Left renal cortex interstitium (tissue), 4 donors: ENCODE measurements at places on chromosomes 6 and 20.

GRCh38 chr6:15907914-15908518 lies 220.9 kb upstream of the MYLIP start:
- DNase-seq: no peak

GRCh38 chr6:148620579-148621298 lies 126.1 kb upstream of the UST start:
- no peak for DNase-seq

- DNase-seq: no peak
These were observed 12.0 kb upstream of the TXNDC5 start for GRCh38 chr6:7922596-7922995.

GRCh38 chr20:10476319-10476724 lies 41.2 kb downstream of the SLX4IP start:
- DNase-seq: no peak

DNA sequence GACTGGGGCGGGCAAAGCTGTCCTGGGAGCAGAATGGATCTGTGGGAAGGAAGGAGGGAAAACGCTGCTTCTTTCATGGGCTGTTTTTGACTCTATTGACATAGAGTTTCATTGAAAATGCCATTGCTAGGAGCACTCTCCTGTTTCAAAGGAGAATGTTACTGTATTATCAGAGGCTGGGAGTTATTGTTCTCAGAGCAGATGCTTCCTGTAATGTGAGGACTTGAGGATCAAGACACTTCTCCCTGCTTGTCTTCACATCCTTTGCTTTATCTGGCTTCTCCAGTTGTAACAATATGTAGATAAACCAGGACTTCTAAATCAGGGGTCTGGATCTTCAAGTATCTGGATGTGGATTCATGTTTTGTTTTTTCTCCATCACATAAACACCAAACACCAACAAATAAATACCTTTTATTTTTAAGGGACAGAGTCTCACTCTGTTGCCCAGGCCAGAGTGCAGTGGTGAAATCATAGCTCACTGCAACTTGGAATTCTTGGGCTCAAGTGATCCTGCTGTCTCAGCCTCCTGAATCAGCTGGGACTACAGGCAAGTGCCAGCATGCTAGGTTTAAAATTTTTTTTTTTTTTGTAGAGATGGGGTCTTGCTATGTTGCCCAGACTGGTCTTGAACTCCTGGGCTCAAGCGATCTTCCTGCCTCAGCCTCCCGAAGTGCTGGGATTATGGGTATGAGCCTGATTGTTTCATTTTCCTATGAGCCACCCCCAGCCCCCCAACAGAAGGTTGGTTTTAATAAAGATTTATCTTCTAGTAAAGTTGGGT lies 3.9 kb downstream of the CD109 start:
- DNase-seq: no peak

DNA sequence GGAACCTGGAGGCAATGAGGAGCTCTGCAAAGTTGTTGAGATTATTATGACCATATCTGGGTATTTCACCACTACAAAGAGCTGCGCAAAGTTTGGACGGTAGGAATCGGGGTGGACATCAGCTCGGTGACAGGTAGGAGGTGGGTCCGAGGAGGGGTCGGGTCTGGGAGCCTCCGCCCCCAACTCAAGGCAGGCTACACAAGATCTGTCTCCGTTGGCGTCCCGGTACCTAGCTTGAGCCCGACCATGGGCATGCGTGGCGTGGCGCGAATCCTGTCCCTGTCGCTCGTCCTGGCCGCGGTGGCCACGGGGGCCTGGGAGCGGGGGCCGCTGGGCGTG lies 40.2 kb upstream of the ZNFX1 start:
- no peak for DNase-seq

GRCh38 chr20:63309261-63310071 lies 16.5 kb downstream of the COL20A1 start:
- no peak for DNase-seq
